ENCODE measurements at places on chromosomes 5 and 9.

DNA sequence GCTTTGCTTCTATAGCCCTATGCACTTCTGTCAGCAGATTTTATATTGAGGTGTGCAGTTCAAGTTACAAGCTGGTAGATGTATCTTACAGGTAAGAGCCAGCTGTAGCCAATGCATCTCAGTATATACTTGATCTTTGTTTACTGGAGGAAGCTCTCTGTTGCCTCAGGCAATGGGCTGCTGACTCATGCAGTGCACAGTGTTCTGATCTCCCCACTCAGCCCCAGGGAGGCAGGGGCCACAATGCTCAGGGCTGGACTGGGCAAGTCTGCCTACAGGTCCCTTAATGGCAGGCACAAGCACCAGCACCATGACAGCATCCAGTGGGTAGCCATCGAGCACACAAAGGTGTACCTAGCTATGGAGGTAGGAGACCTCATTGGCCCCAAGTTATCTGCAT is 178.8 kb upstream of the CDH10 start:
- DNase-seq, result no peak

- DNase-seq, result no peak
Measured at GRCh38 chr5:148817606-148818005, 8.8 kb upstream of the ADRB2 start.

- DNase-seq, result no peak
Measured at GRCh38 chr9:11158676-11159075, 545.9 kb upstream of the PTPRD start.

GRCh38 chr5:127313847-127314473 is 23.4 kb downstream of the MEGF10 start:
- DNase-seq, result peak; percentile 41

- no peak for DNase-seq
Measured at GRCh38 chr5:158811350-158811749, 288.4 kb downstream of the EBF1 start.

GRCh38 chr9:29322240-29322639 is 1749.0 kb upstream of the C9orf72 start:
- DNase-seq, result no peak

DNA sequence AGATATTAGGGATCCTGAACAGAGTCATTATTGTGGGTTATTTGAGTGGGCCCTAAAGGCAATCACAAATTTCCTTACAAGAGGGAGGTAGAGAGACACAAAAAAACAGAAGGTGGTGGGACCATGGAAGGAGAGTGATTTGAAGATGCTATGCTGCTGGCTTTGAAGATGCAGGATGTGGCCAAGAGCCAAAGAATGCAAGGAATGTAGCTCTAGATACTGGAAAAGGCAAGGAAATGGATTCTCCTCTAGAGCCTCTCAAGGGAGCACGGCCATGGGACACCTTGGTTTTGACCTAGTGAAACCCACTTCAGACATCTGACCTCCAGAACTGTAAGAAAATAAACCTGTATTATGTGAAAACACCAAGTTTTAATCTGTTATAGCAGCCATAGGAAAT is 53.8 kb downstream of the TTC39B start:
- DNase-seq, result no peak

- DNase-seq, result no peak
Measured at GRCh38 chr5:173235499-173236394, 741 bp upstream of the NKX2-5 start.

GRCh38 chr9:73806876-73807275 is 655.2 kb downstream of the ANXA1 start:
- DNase-seq, result no peak

- no peak for DNase-seq
Measured at GRCh38 chr9:127133739-127134167, 11.3 kb upstream of the ANGPTL2 start.

DNA sequence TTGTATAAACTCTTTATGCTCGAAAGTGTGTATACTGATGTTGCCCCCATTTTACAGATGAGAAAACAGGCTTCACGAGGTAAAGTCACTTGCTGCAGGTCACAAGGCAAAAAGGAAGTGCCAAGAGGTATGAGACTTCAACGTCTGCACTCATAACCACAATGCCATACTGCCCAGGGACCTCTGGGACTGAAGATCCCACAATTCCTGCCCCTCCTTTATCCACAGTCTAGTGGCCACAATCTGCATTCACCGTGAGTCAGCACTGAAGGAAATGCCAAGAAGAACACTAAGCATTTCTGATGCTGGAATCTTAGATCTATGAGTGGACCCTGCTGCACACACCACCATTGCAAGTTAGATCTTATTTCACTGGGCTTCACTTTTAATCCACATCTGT is 37.3 kb downstream of the MED27 start:
- no peak for DNase-seq

DNA sequence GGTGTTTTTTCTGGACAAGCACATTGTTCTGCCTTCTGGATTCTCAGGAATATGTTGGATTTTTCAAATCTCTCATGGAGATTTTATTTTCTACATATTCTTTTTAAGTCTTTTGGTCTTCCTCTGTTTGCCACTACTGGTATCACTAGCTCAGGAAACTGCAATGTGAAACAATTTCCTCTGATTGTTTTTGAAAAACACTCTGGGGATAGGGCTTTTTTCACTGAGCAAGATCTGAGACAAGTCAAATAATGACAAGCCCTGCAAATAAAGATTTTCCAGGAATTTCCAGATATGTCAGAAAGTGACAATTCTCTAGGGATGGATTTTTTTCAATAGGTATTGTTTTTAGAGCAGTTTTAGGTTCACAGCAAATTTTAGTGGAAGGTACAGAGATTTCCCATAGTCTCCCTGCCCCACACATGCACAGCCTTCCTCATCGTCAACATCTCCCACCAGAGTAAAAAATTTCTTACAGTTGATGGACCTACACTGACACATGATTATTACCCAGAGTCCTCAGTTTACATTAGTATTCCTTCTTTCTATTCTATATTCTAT is 86.9 kb upstream of the TMEM161B start:
- DNase-seq, result no peak

- no peak for DNase-seq
Measured at GRCh38 chr9:118563677-118564076, 805.6 kb downstream of the BRINP1 start.

DNA sequence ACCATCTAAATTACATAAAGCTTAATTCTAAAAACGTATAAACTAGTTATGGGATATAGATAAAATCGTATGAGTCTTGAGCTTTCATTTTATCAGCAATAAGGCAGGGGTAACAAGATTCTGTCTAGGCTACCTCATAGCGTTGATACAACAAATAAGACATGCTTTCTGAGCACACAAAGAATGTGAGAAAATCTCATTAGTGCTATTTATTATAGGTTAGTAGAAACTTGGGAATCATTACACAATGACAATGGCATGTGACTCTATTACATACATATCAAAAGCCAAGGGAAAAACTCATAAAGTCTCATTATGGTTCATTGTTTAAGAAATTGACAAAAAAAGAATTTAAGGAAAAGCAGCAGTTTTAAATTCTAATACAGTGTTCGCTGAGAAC is 448.6 kb downstream of the PLK2 start:
- no peak for DNase-seq

DNA sequence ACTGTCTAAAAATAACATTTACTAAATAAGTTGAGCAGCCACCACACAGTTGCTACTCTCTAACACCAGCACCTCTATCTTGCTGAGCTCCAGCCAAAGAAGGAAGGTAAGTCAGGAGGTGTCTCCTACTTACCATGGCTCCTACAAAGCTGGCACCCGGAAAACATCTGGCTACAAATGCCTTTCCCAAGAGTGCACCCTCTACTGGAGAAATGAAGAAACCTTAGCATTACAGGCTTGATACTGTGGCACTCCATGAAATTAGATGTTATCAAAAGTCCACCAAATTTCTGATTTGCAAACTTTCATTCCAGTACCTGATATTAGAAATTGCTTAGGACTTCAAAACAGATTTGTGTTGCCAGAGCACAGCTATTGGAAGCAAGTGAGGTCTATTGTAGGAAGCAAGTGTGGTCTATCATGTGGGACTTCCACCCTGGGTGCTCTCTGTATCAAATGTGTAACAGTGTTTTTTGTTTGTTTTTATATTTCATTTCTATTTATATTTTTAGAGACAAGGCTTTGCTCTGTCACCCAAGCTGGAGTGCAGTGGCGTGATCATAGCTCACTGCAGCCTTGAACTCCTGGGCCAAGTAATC is 25.7 kb upstream of the RFK start:
- DNase-seq, result no peak

DNA sequence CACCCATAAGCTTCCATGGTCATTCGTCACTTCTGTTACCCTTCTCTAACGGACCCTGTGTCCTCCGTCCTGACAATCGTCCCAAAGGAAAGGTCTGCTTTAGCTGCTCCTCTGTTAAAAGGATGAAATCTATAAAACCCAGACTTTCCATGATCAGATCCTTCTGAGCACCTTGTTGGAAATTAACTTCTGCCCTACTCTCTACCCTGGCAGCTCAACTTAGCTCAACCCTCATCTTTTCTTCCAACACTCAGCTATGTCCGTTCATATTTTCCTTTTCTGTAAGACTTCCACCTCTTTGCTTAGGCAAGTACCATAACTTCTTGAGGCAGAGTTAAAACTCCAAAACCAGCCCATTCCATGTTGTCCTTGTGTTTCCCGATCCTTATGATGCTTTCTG is 205.4 kb downstream of the SPATA31A6 start:
- no peak for DNase-seq

GRCh38 chr9:24879591-24879990 is 333.9 kb upstream of the IZUMO3 start:
- no peak for DNase-seq

DNA sequence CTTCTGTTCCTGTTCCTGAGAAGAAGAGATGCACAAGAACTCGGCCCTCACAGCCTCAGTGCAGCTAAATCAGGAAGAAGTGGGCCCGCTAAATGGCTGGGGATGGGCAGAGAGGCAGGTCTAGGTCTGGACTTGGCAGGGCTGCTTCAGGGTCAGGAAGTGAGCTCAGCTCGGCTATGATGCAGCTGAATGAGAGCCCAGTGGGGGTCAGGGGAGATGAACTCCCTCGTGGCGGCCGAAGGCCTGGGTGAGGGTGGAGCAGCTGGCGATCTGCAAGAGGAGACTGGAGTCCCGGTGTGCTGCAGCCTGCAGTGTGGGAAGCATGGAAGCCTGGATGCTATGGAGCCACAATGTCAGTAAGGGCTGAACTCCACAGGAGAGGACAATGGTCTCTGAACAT is 466.2 kb downstream of the SPOCK1 start:
- no peak for DNase-seq

- no peak for DNase-seq
Measured at GRCh38 chr9:121098567-121099198, 23.9 kb downstream of the CNTRL start.

DNA sequence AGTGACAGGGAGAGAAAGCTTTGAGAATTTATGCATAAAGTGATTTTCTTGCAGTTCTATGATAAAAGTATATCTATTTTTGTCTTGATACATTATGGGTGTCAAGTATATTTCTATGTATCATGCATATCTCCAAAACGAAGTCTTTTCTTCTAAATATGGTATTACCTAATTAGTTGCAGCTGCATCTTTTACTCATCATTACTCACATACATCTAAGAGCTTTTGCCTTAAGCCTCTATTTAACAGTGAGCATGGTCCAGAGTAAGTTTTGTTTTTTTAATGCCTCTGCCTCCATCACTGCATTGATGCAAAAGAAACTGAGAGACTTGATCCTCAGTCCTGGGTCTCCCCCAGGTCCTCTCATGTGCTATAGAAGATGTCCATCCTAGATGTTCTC is 40.0 kb upstream of the SMC5 start:
- DNase-seq, result no peak

GRCh38 chr5:113205323-113205722 is 228.7 kb downstream of the DCP2 start:
- no peak for DNase-seq

- DNase-seq, result no peak
Measured at GRCh38 chr5:132662004-132662401, 4.0 kb downstream of the IL13 start.

DNA sequence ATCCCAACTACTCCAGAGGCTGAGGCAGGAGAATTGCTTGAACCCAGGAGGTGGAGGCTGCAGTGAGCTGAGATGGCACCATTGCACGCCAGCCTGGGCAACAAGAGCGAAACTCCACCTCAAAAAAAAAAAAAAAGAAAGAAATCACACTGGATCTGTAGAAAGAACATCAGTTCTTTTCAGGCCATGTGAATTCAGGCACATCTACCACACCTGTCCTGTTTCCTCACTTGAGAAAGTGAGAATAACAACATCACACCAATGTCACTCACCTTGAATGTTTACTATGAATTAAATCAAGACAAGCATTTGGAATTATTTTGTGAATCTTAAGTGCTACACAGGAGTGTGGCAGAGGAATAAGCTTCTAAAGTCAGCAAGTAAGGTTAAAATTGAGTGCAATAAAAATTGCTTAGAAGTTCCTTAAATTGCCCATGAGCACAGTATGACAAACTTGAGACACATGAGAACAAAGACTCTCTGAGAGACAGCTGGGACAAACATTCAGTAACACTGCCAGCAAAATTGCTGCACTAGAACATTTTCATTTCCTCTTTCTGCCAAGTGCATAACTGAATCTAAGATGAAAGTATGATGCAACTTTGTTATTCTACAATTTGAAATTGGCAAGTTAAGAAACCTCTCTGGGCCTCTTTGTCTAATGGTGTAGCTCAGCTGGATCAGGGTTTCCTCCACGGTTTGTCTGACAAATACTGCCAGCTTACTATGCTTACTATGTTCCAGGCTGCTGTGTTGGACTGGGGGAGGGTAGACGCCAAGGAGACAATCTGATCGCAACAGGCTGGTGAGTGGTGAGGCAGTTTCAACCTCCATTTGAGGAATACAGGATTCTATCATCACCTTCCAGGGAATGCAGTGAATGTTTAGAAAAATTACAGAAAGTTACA is 1.9 kb upstream of the RIC1 start:
- peak; percentile 7 for DNase-seq

- DNase-seq, result no peak
Measured at GRCh38 chr5:122129306-122129705, at the start of gene ZNF474. TSS of gene ZNF474 (plus strand) at chr5:122129546. CDS start at chr5:122151991, 22,445 bp downstream.

DNA sequence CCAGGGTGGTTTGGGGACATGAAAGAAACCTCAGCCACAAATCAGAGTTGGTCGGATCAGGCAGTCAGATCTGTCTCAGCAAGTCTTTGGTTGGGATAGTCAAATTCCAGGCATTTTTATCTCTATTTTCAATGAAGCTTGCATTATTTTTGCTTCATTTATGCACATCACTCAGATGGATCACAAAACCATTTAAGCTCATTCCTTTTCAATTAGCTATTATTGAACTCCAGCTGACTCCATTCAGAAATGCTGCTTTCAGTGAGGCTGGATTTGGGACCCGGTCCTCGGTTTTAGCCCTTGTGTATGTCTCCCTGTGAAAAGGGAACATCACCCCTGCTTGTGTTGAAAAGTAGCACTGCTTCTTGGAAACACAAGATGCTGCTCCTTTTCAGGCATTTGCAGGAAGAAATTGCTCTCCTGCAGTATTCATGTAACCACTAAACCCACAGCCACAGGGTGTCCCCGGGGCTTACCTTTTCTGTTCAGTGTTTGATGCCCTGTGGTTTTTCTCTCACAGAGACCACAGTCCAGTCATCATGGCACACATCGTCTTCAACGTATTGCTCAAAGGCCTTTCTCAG is 232.9 kb downstream of the NFIB start:
- no peak for DNase-seq

DNA sequence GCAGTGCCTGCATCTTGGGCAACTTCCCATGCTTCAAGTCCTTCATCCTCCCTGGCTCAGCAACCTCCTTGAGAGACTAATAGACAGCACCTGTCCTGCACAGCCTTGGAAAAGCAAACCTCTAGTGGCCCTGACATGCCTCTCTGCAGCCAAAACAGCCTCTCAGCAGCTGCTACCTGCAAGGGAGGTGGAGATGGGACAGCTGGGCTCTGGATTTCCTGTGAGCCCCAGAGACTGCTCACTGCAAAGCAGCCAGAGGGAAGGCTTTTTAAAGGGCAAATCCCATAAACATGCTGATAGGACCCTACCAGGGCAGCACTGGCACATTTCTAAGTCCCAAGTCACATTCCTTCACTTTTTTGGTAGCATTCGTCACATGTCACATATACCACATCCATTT is 31.5 kb upstream of the MYORG start:
- DNase-seq, result no peak
